ENCODE measurements at places on chromosomes 7 and 10. TPM values are rescaled to one million over a fixed set of nuclear protein-coding genes. Genes with fewer than 3 reads are reported as not detected.
A peak's percentile ranks its signal among the peaks of the same experiment; 100 is the strongest.

FXYD4 gene
- not detected for total RNA-seq

ARL3 gene
- 3.2 TPM for total RNA-seq

GRCh38 chr7:91632234-91632940, 248.1 kb downstream of the MTERF1 start:
- no peak for DNase-seq

DNA sequence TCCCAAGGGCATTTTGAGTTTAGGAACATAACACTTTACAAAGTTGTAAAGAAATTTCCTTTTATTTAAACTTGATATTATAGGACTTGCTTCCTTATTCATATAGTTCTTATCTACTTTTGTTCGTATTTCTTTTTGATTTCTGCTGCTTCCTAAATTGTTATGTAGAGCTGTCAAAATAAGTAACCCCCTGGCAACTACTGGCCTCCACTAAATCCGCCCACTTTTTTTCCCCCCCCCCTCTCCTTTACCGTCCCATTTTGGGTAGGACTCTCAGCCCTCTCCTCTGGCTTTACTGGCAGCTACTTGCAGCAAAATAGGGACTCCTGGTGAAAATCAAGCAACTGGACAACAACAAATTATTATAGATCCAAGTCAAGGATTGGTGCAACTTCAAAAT, 1.1 kb downstream of the SP4 start:
- DNase-seq = no peak

- no peak for DNase-seq
These were observed 119.7 kb upstream of the PPP2R2D start for GRCh38 chr10:131781076-131781475.

BZW2 gene
- total RNA-seq = 24.0 TPM

DNA sequence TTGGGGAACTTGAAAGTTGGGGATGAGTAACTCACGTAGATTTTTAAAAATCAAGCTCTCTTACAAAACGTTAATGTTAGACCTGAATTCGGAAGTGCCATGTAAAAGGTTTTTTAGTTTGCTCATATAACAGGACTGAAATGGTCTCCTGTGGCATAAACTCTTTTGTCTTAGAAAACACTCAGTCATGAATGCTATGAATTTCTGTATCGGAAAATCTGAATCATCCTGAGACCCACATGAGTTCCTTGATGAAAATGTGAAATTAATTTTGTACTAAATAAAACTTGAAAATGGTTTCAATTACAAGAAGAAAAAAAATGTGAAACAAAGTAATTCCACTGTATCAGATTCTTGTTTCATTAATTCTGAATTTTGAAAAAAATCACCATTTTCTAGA, 134.8 kb upstream of the BMPER start:
- no peak for DNase-seq

GRCh38 chr7:157468221-157469111, 131.7 kb downstream of the DNAJB6 start:
- DNase-seq = no peak

DNA sequence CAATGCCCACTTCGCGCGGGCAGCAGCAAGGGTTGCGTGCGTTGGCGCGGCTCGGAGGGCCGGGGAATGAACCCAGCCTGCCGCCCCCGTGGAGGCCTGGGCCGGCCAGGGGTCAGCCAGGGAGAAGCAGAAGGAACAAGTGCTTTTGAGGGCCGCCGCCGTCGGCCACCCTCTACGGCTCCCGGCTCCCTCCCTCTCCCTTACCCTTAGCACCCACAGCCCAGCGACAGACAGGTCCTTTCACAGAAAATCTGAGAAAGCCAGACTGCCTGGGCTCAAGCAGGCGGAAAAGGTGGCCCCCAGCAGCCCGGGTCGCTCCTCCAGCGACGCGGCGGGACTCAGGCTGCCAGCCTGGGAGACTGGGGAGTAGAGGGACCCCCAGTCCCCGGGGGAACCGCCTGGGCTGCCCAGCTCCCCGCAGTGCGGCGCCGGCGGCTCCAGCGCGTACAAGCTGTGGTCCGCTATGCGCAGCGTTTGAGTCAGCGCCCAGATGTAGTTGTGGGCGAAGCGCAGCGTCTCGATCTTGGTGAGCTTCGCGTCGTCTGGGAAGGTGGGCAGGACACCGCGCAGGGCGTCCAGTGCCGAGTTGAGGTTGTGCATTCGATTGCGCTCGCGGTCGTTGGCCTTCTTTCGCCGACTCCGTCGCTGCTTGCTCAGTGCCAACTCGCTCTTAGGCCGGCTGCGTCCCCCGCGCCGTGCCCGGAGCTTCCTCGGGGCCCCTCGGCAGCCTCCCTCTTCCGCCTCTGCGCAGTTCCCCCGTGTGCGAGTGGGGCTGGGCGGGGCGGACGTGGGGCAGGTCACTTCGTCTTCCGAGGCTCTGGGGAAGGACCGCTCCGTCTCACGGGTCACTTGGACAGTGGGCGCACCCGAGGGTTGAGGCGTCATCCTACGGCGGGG, 815 bp downstream of the NEUROG3 start:
- no peak for DNase-seq

- no peak for DNase-seq
These were observed 219.3 kb upstream of the TAC1 start for GRCh38 chr7:97512441-97513207.

ZNF467 gene
- 3.3 TPM for total RNA-seq

- no peak for DNase-seq
These were observed 105.1 kb downstream of the FAM107B start for GRCh38 chr10:14669576-14669975.

DNA sequence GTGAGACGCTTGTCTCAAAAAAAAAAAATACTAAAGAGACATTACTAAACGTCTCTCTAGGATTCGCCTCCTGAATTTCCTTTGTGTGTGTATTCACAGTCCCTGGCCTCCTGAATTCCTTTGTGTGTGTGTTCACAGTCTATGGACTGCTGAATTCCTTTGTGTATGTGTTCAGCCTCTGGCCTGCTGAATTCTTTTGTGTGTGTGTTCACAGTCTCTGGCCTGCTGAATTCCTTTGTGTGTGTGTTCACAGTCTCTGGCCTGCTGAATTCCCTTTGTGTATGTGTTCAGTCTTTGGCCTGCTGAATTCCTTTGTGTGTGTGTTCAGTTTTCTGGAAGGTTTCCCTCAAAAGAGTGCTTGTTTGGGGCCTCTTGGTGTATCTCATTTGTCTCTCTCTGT, 8.2 kb downstream of the BMS1 start:
- DNase-seq = no peak

DNA sequence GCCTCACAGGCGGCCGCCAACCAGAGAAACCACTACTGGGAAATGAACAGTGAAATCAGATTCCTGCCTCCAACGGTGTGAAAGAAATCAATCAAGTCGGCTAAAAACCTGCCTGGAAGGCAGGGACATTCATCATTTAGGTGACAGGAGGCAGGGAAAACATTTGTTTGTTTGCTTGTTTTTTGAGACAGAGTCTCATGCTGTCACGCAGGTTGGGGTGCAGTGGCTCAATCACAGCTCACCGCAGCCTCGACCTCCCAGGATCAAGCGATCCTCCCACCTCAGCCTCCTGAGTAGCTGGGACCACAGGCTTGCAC, 30.5 kb downstream of the AP5Z1 start:
- DNase-seq = no peak

- no peak for DNase-seq
These were observed 141.5 kb upstream of the SVIL start for GRCh38 chr10:29776246-29776645.

GRCh38 chr10:79555354-79556309, 4.6 kb downstream of the SFTPA2 start:
- no peak for DNase-seq

MTPN gene
- 193 TPM for total RNA-seq

DNA sequence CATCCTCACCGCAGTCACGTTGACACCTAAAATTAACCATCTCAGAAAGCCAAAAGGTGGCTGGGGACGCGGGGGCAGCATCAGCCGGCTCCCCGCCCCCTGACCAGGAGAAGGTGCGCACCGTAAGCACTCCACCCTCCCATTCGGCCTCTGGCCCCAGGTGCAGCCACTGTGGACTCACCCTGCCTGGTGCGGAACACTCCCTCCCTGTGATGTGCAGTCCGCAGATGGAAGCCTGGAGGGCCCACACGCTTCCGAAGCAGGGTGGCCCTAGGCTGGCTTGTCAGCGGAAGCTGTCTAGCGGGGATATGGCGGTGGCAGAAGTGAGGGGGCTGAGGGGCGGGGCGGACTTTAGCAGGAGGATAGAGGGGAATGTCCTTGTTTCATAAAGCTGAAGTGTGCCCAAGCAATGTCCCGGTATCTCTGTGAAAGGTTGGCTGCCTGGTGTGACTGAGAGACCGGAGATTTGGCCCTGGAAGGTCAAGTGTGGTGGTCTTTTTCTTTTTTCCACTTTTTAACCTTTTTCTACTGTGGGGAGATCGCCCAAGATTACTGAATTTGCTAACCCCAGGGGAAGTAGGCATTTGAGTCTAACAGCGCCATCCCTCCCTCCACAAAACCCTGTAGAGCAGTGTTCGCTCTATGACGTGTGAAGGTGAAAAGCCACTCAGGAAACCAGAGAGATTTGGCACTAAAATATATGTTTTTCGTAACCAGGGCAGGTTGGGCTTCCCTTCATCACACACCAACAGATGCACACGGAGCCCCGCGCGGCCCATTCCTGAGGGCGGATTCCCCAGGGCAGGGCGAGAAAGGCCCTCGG, 74.7 kb downstream of the CXCL12 start:
- DNase-seq = no peak

- no peak for DNase-seq
These were observed 67.5 kb upstream of the MEOX2 start for GRCh38 chr7:15753887-15754579.

- no peak for DNase-seq
These were observed 111.8 kb upstream of the FEZF1 start for GRCh38 chr7:122416336-122416735.

CYP2C19 gene
- not detected for total RNA-seq

GRCh38 chr10:132575320-132576201, 38.0 kb downstream of the INPP5A start:
- no peak for DNase-seq

- no peak for DNase-seq
These were observed 1.1 kb upstream of the TRIP6 start for GRCh38 chr7:100865938-100866728.

GRCh38 chr7:69661342-69661741, 63.1 kb downstream of the AUTS2 start:
- DNase-seq = no peak

ST8SIA6 gene
- total RNA-seq = 0.72 TPM

GRCh38 chr10:93463723-93464476, 18.2 kb downstream of the MYOF start:
- DNase-seq = no peak

GRCh38 chr10:57950442-57950974, 317.2 kb downstream of the IPMK start:
- DNase-seq = no peak

DNA sequence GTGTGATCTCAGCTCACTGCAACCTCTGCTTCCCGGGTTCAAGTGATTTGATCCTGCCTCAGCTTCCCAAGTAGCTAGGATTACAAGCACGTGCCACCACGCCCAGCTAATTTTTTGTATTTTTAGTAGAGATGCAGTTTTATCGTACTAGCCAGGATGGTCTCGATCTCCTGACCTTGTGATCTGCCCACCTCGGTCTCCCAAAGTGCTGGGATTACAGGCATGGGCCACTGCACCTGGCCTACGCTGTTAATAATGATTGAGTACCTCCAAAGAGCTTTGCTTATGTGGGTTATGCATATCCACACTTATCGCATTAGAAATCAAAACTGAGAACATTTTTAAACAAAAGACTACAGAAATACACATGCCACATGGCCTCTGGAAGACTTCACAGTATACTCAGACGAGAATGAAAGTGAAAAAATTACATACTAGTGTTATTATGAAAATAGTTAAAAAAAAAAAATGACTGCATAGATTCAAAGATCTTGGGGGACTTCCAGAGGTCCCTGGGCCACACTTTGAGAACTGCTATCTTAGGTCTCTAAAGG, 25.4 kb downstream of the RPP38 start:
- no peak for DNase-seq

GSTK1 gene
- total RNA-seq = 428 TPM

LRIT1 gene
- not detected for total RNA-seq

PCGF5 gene
- 66.7 TPM for total RNA-seq

DNA sequence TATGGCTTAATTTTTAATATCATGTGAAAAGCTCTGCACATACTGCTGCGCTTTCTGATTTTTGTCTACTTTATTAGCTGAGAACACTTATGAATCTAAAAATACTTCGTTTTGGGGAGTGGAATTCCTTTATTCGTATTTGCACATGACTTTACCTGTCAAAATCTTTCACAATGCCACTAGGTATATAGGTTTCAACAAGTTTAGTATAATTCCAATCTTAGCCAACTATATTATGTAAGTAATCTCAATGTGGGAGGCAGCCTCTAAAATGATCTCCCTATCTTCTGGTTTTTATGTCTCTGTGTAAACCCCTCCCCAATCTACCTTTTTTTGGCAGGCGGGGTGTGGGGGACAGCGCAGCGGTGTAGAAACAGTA, 55.3 kb downstream of the PARD3 start:
- DNase-seq = no peak

DNA sequence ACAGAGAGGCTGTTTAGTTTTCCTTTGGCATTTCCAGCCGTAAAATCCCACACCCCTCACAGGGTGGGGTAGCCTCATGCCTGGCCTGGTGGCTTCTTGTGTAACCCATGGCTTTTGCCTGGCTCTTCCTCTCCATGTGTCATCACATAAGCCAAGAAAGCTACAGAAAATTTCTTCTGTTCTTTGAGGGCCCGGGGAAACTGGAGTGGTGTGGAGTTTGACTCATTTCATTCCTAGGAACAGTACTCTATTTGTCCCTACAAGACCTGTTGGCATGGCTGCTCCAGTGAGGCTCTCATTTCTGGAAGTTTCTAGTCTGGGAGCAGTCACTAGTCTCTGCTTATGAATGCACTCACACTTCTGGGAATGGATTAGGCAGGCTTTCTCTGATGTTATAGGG, 523.9 kb downstream of the SUGCT start:
- no peak for DNase-seq

DNA sequence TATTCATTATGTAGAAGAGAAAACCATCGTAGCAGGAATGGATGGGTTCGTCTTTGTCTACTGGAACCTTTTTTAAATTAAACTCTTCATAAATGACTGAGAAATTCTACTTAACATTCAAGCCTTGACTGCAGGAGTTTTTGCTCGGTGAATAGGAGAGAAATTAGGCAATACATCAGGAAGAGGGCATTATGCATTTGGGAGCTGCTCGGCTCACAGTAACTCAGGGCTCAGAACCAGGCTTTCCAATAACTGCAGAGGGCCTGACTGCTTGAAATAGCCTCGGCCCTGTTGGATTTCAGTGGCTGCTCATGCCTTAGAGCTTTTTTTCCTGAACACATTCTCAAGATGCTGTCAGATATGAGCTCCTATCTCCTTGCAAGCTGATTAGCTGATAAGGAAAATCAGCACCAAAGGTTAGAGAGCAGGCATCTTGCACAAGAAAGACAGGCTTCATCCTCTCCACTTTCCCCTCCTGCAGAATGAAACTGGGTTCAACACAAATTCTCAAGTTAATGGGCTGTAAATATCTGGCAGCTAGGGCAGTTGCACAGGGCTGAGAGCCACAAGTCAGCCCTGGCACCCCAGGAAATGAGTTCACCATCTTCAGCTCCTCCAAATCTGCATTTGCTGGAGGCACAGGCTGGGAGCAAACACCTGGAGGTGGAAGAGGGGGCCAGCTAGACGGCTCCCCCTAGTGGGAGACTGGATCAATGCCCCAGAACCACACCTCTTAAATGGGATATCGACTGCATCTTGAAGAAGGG, 24.3 kb downstream of the TECTB start:
- peak; percentile 10 for DNase-seq

KIAA1217 gene
- total RNA-seq = 0.85 TPM

Data from T-helper 17 cell (primary cell).